ENCODE measurements at places on chromosomes 16 and 17.

GRCh38 chr16:59864981-59865666, 1131.0 kb upstream of the GOT2 start:
- no peak for DNase-seq

DNA sequence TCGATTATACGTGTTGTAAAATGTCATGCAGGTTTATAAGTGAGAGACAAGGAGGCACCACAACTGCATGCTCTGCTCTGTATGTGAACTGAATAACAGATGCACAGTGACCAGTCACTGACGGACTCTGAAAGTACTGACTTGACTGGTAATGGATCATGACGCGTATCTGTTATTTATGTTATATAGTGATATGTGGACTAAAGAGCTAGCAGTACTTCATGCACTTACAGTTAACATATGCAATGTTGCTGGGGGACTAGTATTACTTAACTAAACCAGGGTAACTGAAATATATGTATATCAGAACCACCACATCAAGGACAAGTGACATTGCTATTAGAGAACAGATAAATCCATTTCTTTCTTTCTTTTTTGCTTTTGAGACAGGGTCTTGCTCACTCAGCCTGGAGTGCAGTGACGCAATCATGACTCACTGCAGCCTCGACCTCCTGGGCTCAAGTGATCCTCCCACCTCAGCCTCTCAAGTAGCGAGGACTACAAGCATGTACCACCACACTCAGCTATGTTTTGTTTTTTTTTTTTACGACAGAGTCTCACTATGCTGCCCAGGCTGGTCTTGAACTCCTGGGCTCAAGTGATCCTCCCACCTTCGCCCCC, 17.2 kb downstream of the COIL start:
- DNase-seq, result no peak

DNA sequence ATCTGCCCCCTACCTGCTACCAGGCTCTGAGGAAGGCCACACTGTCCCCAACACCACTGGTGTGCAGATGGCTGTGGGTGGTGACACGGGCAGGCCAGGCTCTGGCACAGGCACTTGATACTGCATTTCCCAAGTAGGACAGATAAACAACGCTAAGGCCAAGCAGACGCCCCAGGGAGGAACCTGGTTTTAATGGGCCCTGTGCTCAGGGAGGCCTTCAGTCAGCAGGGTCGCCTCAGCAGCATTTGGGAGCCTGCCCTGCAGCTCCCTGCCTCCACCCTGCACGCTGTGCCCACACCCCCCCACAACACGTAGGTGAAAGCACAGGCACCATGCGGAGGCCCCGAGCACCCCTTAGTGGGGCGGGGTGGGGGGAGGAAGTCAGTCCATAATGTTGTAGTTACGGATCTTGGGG, 3.3 kb upstream of the FASN start:
- DNase-seq, result no peak

GRCh38 chr17:1422885-1423284, 22.9 kb upstream of the YWHAE start:
- DNase-seq, result peak; percentile 85

DNA sequence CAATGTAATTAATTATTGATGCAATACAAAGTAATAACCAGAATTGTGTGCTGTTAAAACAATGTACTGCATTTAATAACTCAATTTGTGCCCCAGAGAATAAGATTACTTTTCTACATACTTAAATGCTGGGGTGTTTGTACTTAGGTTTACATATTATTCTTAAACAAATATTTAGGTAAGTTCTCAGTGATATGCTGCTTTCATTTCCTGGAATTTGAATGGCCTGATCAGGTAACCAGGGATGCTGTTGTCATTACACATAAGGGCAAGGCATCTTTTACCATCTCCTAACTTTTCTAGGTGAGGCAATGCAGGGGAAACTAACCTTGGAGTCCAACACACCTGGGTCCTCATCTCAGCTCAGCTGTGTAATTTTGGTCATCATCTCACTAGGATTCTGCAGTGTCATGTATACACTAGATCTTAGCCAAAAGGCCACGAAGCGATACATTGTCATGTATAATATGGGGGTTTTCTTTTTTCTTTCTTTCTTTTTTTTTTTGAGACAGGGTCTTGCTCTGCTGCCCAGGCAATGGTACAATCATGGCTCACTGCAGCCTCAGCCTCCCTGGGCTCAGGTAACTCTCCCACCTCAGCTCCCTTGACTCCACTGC, 45.2 kb downstream of the MYO1D start:
- no peak for DNase-seq

- DNase-seq, result peak; percentile 32
These were observed 390 bp downstream of the MNT start for GRCh38 chr17:2400474-2400866.

DNA sequence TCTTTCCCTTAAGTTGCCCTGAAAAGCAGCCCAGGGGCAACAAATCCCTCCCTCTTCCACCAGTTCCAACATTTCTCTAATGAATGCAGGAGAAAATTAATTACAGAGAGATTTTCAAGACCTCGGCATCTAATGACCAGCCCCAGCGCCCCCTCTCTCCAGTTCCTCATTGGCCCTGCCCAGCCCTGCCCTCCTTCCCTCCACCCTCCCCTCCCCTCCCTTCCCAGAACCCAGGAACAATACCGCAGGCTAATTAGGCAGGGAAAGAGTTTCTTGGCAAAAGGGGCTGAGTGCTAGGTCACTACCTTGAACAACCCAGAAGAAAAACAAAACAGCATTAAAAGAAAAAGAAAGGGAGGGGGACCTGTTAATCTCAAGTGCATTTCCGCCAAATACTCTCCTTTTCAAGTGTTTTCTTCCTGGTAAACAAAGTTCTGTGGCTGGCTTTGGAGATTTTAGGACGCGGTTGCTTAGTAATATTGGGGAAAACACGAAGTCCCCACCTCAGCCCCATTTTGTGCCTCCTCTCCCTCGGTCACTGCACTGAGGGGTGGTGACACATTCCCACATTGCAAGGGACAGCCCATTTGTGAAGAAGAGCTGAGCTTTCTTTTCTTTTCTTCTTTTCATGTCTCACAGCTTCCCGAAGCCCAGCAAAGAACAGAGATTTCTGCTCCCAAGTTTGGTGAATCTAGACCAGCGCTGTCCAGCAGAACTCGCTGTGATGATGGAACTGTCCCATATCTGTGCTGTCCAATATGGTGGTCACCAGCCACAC, 215.4 kb downstream of the SOX9 start:
- DNase-seq, result no peak

DNA sequence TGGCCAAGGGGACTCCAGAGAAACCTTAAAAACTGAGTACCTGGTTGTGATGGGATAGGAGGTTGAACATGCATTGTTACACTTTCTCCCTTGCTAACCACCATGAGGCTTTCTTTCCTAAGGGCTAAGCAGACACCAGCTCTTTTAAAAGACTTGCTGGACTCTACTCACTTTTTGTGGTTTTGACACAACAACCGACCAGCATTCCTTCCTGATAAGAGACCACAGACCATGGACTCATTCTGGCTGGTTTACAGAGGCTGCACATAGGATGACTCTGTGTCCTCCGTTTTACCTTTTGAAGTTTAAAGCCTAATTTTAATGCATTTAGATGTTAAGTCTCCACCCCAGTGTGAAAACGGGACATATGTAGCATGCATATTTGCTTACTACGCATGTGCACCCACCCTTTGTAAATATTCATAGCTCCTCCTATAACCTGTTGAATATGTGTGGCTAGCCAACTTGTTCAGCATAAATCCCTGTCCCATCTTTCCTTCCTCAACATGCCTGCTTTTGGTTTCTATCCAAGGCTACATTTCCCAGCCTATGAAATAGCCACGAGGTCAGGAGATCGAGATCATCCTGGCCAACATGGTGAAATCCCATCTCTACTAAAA, 475.9 kb downstream of the GRIN2A start:
- DNase-seq, result peak; percentile 25

DNA sequence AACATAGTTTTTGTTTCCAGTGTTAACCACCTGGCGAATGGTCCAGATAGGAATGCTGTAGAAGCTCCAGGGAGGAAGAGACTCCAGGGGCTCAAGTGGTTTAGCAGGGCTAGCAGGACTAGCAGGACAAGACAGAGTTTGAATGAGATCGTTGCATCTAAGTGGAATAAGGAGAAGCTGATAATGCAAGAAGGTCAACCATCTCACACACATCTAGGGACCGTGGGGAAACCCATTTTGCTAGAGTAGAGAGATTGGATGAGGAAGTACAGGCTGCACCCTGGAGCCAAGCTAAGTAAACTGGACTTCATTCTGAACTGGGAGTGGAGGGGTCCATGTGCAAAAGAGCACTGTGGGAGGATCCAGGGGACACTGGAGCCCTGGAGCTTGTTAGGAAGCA, 86.1 kb upstream of the HSBP1 start:
- DNase-seq, result no peak

DNA sequence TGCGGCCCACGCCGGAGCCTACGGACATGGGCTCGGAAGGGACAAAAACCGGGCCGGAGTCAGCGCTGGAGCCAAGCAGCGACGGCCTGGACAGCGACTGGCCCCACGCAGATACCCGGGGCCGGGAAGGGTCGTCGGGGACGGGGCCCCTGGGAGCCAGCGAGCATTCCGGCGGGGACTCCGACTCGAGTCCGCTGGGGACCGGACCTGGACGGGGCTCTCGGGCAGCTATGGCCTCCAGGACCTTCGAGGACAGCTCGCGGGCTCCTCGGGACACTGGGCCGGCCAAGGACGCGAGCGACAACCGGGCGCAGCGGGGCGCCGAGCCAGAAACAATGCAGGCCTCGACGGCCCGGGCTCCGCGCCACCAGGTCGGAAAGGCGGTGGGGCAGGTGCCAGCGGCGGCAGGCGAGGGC, 1.0 kb downstream of the MYO15B start:
- no peak for DNase-seq

Measured in RCC 7860 (cell line).